ENCODE measurements at places on chromosomes 7 and 10.
A peak's percentile ranks its signal among the peaks of the same experiment; 100 is the strongest.

GRCh38 chr10:60376221-60377041 is 13.2 kb downstream of the ANK3 start:
- DNase-seq, result no peak

DNA sequence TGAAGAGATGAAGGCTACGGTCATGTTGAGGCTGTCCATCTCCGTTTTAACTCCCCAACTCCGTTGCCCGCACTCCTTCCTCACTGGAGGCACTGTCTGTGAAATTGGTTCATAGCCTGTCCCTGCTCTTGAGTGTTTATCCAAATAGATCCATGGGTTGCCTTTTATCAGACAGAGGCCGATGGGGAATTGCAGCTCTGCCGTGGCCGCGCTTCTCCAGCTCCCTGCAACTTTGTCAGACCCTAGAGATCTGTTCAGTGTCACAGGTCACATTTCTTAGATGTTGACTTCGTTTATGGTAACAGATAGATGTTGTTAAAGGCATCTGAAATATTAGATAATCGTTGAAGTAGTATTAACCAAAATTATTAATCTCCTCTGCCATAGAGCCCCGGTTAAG is 14.7 kb downstream of the PPP2R2D start:
- no peak for DNase-seq

DNA sequence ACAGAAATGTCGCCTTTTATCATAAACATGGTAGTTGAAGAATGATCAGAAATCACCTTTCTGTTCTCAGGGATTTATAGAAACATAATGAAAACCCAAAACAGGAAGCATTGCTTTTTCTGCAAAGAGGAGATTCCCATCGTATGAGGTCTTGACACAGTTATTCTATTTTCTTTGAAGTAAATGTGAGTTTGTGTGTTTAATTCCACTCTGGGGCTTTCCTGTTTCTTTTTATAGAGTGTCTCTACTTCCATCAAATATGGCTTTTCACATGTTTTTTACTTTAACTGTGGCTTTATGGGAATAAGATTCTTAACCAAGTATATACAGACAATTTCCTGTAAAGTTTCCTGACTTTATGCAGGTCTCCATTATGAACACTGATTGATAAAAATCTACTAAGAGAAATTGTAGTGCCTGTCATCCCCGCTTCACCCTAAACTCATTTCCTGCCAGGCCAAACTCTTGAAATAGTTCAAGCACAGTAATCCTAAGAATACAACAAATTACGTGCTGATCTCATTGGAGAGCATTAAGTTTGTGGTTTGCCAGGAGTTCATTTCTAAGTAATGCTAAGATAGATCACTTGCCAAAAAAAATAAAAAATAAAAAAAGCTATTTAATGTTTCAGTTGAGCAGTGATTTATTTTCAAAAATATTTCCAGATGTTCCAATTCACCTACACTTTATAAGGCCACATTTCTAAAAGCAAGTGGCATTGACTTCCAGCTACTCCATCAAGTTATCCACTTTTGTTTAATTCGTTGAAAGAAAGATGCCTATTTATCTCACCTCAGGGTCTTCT is 52.2 kb upstream of the SEC61G start:
- no peak for DNase-seq

DNA sequence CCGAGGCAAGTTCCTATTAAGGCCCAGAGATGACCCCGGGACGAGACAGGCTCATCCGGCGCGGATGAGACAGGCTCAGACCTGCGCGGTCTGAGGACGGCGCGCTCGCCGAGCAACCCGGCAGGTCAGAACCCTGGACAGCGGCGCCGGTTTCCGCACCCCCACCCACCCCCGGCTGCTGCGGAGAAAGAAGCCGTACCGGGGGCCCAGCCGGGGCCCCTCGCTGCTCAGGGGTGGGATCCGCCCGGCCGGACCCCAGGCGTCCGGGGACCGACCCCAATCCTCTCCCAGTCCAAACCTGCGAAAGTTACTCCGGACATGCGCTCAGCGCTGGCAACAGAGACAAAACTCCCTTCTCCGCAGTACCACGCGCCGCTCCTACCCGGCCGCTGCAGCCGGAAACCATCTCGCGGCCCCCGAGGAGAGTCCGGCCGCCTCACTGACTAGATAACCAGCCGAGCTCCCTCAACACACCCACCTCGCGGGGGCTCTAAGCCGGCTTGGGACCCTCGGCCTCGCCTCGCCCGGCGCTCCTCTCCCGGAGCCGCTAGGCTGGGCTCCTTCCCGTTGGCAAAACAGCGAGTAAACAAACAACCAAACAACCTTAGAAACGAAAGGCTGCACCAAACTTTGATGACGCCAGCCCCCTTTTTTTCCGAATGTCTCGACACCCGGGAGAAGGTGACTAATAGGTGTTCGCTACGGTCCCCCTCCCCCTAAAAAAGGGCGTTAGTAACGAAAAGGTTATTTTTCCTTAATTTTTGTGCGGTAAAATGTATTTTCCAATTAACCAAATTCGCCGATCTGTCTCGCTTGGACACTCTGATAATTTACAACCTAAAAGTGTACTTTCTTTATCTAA is 2.3 kb upstream of the DRGX start:
- DNase-seq, result peak; percentile 13

GRCh38 chr10:99523251-99523773 is 9.4 kb upstream of the NKX2-3 start:
- no peak for DNase-seq

DNA sequence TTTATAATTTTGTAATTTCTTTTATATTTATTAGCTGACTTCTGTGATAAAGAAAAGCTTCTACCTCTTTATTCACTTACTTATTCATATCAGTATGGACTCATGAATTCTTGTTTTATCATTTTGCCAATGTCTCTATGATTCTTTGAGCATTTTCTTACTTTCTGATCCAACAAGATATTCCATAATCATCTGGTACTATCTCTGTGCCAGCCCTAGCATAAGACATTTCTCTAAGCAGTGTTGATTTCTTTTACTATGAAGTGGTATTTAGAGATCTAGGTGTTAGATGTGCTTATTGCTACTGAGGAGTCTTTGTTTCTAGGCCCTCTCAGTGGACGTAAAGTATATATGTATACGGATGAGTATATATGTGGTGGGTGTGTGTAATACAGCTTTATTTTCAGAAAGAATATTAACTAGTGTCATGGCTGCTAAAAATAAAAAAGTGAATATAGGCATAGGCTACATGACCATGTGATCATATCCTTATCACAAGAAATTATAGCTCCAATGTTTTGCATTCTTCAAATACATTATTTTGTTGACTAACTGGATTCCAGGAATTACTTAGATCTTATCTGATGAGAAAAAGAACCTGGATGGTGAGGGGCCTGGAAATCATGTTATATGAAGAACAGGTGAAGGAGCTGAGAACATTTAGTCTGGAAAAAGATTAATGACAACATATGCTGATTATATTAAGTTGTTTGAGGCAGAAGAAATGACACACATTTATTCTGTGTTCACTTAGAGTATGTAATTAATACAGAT is 13.1 kb downstream of the PHTF2 start:
- no peak for DNase-seq

DNA sequence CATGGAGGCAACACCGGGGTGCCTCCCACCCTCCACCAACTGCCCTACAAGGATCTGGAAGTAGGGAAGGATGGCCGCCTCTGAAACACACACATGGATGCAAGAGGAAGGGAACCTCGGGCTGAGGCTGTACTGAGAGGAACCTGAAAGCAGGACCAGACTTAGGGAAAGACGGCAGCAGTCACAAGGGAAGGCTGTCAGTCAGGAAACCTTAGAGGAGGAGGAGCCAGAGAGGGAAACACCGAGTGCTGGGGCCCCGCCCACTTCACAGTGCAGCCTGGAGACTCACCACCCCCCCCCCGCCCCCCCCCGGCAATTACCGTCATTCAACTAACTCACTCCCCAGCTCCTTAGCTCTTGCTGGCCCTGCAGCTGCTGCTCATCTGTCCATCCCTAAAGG is 2.5 kb downstream of the CYREN start:
- no peak for DNase-seq

- peak; percentile 69 for DNase-seq
These were observed at the start of gene ARPC1B for GRCh38 chr7:99374111-99375064. TSS of gene ARPC1B (plus strand) at chr7:99374730. CDS start at chr7:99385715, 10,985 bp downstream.

- DNase-seq, result no peak
These were observed 29.4 kb upstream of the UCMA start for GRCh38 chr10:13263591-13263990.

- DNase-seq, result no peak
These were observed 886.2 kb upstream of the GHITM start for GRCh38 chr10:83253011-83253671.

GRCh38 chr10:109007514-109007913 is 915.8 kb downstream of the XPNPEP1 start:
- DNase-seq, result no peak

GRCh38 chr7:111096997-111097396 is 6.1 kb downstream of the LRRN3 start:
- DNase-seq, result no peak

GRCh38 chr10:79354141-79354540 is 6.9 kb downstream of the PPIF start:
- DNase-seq, result no peak

GRCh38 chr7:108099713-108100112 is 30.4 kb downstream of the LAMB4 start:
- no peak for DNase-seq

DNA sequence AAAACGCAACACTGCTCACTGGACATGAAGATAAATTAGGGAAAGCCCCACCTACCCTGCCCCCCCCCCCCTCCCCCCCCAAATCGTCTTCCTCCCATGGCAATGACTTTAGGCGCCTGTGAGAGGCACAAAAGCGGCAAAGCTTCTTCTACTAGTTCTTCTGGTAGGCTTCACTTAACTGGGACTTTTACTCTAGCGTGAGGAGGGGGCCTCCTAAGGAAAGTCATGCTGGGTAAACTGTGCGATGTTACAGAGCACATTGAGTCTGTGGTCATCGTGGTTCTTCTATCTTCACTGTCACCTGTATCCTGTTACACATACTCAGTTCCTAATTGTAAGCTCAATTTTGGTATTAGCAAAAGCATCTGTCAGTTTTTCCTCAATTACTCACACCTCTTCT is 25.1 kb downstream of the HSPB1 start:
- DNase-seq, result no peak

Data from stimulated activated CD4-positive, alpha-beta T cell treated with anti-CD3 and anti-CD28 coated beads, Interleukin-1b, Interleukin-23, amount 100 ng/mL, for 1 hour (primary cell).